ENCODE measurements at places on chromosomes 16 and 17.
A peak's percentile ranks its signal among the peaks of the same experiment; 100 is the strongest.

GRCh38 chr16:19338335-19338734 is 52.8 kb downstream of the CLEC19A start:
- DNase-seq, result no peak

- no peak for DNase-seq
Measured at GRCh38 chr16:81756615-81757356, 22.3 kb upstream of the PLCG2 start.

GRCh38 chr16:4800290-4801041 is 2.0 kb downstream of the ROGDI start:
- no peak for DNase-seq

DNA sequence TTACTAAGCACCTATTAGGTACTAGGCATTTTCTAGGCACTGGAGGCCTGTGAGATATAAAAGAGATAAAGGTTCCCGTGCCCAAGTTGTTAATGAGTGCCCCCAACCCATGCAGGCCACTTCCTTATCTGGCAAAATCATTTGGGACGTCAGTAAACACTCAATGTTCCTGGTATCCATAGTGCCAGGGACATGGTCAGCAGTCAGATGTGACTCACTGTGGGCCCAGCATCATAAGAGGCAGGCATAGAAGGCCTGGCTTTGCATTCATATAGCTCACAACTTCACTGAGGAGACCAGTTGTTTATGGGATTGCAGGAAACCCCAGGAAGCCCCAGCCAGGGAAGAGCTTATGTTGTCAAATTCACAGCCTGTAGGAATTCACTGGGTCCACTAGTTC is 81.1 kb downstream of the MRC2 start:
- DNase-seq, result no peak

- DNase-seq, result no peak
Measured at GRCh38 chr16:67105246-67105645, 4.5 kb upstream of the PHAF1 start.

DNA sequence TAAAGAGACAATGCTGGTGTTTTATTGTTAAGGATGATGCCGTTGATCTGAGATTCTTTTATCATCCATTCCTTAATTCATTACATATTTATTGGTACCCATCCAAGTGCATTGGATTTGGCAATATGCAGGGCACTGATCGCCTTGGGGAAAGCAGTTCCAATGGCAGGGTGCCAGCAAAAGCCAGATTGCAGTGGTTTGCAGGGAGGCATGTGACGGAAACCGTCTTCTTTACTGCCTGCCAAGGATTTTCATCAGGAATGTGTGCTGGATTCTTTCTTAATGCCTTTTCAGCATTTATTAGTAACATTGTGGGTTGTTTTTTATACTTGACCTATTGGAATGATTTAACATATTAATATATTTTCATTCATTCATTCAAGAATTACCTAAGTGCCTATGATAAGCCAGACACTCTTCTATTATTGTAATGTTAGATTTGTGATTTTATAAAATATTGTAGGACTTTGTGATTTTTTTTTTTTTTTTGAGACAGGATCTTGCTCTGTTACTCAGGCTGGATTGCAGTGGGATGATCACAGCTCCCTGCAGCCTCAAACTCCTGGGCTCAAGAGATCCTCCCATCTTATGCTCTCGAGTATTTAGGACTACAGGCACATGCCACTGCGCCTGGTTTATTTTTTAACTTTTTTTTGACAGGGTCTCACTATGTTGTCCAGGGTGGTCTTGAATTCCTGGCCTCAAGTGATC is 93.4 kb upstream of the TNRC6A start:
- DNase-seq, result peak; percentile 93

DNA sequence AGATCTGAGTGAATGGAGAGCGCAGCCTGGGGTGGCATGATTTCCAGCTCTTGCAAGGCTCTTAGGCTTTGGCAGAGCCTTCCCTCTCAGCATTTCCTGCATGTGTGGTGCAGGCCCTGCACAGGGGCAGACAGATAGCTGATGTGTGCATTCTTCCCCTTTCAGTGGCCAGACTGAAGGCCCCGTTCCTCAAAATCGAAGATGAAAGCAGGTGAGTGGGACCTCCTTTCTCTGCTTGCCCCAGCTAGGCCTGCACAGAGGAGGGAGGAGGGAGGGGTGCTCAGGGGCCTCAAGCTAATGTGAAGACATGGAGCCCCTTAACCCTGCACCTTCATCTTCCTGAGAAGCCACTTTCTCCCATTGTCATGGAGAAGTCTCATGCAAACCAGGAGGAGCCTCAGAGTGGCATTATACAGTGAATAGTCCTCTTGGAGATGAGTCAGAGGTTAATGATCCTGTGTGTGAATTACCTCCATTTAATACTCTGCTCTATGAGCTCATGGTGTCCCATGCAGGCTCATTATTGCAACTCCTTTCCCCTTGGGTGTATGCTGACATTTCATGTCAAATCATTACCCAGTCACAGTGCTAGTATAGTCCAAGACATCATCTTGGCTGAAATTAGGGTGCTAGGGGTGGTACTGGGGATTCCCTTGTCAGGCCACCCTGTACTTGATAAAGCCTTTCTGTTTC is 20.4 kb upstream of the ADAM11 start:
- no peak for DNase-seq

DNA sequence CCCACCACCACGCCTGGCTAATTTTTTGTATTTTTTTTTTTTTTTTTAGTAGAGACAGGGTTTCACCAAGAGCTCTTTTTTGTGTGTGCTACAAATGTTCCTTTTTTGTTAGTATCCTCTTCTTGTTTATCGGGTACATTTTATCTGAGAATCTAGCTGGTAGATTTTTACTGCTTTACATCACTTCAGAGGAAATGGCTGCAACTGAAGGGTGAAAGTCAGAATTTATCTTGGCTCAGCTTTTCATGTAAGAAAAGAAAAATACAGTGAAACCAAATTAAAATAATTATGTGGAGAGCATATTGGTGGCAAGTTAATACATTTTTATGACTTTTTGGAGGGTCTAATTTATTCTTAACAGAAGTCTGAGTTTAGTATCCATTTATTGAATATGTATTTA is 26.0 kb downstream of the CBFB start:
- no peak for DNase-seq

- no peak for DNase-seq
Measured at GRCh38 chr17:80753685-80754345, 209.2 kb downstream of the RPTOR start.

DNA sequence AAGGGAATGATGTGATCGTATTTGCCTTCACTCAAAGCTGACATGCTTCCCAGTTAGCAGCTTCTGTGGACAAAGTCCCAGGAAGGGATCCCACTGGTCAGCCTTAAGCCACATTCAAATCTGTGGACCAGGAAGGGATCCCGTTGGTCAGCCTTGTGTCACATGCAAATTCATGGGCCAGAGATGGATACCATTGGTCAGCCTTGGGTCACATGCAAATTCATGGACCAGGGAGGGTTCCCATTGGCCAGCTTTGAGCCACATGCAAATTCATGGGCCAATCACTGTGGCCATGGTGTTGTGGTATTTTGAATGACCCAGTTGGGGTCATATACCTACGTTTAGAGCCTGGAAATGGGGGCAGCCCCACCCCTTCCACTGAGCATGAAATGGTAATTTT is 201.6 kb downstream of the HS3ST4 start:
- no peak for DNase-seq

GRCh38 chr16:67388191-67388590 is 5.1 kb downstream of the TPPP3 start:
- no peak for DNase-seq

DNA sequence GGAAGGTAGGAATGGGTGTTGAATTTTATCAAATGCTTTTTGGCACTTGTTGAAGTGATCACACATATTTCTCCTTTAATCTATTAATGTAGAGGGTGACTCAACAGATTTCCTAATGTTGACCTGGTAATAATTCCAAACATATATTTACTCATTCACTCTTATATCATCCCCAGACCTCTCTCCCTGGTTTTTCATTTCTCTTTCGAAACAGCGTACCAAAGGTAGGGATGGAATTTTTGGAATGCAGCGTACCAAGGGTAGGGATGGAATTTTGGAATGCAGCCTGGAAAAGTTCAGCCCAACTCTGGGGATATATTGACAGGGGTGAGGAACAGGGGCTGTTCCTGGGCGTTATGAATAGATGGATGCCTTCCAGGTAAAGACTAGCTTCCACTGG is 7.3 kb downstream of the KIF18B start:
- DNase-seq, result no peak

- no peak for DNase-seq
Measured at GRCh38 chr16:86078121-86078600, 179.2 kb downstream of the IRF8 start.

- DNase-seq, result peak; percentile 66
Measured at GRCh38 chr17:51355441-51356410, 95.4 kb downstream of the UTP18 start.

DNA sequence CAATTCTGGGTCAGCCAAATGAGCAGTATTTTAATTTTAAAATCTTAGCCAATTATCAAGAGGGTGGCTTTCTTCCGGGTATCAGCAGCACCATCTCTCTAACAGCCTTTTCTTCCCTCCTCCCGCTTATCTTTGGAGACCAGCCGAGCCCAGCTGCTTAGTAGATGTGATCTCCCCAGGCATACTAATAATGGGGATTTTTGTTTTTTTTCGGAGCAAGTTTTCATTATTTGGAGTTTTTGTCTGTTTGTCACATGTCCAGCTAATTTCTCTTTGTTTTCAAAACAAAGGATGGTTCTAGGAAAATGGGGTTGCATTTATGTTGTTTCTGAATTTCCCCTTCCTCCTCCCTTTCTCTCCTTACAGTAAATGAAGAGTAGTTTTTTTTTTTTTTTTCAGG is 170.5 kb upstream of the MPHOSPH6 start:
- no peak for DNase-seq

DNA sequence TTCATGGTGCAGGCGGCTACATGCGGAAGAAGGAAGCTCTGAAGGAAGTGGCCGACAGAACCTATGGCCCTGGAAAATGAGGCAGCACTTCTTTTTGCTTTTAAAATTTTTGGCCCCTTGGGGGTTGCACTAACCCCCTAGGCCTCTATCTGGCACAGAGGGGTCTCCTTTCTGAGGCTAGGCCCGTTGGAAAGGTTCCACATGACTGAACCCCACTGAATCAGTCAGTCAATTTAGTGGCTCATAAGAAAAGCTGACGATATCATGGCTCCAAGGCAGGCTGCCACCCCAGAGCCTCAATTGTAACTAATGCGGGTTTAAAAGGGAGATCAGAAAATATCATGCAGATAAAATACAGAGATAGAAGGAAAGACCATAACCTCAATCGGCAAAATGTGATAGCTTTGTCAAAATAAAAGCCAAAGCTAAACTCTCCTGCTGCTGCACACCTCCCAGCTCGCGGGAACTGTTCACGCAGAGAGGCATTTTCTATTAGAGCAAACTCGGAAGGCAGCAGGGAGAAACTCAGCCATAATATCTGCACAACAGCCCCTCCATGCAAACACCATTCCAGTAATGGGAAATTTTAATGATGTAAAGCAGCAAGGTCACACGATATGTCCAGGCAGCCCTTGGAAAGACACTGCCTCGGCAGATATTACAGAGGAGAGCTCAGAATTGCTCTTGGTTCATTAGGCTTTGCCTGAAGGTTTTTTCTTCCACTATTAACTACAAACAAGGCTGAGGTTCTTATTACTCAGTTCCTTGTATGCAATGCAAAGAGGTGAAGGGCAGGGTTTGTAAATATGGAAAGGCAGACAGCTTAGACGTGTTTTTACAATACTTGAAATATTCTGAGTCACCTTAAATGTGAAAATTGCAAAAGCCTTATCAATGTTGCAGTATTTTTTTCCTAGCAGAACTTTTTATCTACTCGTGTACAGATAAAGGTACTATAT is 200.4 kb upstream of the PMFBP1 start:
- DNase-seq, result no peak

DNA sequence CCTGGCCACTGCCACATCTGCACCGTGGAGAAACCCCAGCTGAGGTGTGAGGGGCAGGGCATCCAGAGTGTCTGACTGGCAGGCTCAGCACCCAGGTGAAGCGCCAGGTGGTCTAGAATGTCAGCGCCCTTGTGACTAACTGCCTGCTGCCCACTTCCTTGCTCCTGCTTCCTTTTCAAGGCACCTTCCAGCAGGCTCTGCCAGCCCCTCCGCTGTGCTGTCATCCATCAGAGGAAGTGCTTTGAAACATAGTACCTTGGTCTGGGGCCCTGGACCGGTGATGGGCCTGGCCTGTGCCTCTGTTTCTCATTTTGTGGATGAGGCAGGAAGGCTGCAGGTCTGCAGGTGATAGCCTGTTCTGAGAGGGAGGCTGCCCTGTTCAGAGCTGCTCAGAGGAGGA is 5.5 kb downstream of the SPNS2 start:
- DNase-seq, result no peak

GRCh38 chr17:8046306-8046928 is 7.6 kb downstream of the ALOX15B start:
- no peak for DNase-seq

- no peak for DNase-seq
Measured at GRCh38 chr17:59504821-59505220, 60.6 kb upstream of the DHX40 start.

- peak; percentile 19 for DNase-seq
Measured at GRCh38 chr16:83068686-83069085, 441.9 kb downstream of the CDH13 start.

GRCh38 chr16:27253526-27253930 is 15.0 kb downstream of the NSMCE1 start:
- peak; percentile 87 for DNase-seq

- DNase-seq, result peak; percentile 64
Measured at GRCh38 chr17:49694847-49695697, 12.7 kb downstream of the SLC35B1 start.

DNA sequence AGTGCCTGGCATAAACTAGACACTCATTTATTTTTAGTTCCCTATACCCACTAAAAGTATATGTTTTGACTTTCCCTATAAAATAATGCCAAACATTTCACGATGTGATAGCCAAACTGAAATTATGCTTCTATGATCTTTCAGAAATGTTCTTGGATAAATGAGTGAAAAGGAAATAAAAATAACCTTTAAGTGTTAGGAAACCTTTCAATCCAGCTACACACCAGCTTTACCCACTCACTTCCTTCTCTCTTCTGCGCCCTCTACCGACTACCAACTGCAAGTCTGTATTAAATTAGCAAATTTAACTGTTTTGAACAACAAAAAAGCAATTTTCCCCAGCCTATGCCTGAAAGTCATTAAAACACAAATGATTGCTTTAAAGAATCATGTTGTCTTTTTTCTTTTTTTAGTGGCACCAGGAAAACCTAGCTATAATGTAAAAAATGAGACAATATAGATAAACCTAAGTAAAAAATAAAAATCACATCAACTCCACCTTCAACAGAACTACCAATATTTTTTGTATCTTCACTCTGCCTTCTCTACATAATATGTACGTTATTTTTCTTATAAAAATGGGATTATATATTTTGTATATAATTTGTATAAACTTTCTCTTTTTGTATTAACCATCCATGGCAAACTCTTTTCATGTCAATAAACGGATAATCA is 13.2 kb upstream of the TMEM100 start:
- peak; percentile 61 for DNase-seq
